Calu3 (cell line): ENCODE measurements at places on chromosomes 4 and X.

GRCh38 chr4:171594293-171594692 is 218.9 kb upstream of the GALNTL6 start:
- DNase-seq = no peak

- peak; percentile 0 for DNase-seq
Measured at GRCh38 chrX:7586126-7586525, 256.8 kb upstream of the VCX start.

DNA sequence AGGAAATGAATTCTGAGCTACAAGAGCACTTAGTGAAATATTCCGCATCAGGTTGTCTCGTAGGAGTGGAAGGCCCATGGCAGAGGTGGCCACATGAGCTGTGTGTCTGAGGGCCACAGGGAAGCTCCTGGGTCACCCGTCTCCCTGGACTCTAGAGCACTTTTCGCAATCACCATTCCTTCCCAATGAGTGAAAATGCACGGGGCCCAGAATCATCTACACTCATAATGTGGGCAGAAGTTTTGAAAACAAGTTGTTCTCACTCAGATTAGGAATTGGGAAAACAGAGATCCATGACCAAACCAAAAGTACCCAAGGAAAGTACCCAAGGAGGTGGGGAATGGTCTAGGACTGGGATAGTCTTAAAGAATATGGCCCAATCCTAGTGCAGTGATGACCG is 94.4 kb downstream of the SCD5 start:
- no peak for DNase-seq

- DNase-seq = no peak
Measured at GRCh38 chrX:31314921-31315320, 243.1 kb upstream of the FTHL17 start.

- no peak for DNase-seq
Measured at GRCh38 chr4:38800366-38800765, 4.2 kb downstream of the TLR1 start.

- no peak for DNase-seq
Measured at GRCh38 chrX:45352611-45353010, 151.9 kb upstream of the DIPK2B start.

DNA sequence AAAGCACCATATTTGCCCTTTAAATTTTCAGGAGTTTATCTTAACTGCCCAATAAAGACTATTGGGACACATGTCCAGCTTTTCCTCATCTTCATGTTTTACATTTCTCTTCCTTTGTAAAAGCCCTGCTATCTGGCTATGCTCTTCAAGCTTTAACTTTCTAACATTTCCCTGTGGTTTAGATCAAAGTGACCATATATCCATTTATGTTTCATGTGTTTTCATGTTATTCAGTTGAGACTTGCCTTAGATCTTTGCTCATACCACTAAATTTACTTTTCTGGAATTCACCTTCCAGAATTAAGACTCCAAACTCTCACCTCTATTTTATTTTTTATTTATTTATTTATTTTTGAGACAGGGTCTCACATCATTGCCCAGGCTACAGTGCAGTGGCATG is 78.5 kb downstream of the EFHC2 start:
- DNase-seq = no peak

DNA sequence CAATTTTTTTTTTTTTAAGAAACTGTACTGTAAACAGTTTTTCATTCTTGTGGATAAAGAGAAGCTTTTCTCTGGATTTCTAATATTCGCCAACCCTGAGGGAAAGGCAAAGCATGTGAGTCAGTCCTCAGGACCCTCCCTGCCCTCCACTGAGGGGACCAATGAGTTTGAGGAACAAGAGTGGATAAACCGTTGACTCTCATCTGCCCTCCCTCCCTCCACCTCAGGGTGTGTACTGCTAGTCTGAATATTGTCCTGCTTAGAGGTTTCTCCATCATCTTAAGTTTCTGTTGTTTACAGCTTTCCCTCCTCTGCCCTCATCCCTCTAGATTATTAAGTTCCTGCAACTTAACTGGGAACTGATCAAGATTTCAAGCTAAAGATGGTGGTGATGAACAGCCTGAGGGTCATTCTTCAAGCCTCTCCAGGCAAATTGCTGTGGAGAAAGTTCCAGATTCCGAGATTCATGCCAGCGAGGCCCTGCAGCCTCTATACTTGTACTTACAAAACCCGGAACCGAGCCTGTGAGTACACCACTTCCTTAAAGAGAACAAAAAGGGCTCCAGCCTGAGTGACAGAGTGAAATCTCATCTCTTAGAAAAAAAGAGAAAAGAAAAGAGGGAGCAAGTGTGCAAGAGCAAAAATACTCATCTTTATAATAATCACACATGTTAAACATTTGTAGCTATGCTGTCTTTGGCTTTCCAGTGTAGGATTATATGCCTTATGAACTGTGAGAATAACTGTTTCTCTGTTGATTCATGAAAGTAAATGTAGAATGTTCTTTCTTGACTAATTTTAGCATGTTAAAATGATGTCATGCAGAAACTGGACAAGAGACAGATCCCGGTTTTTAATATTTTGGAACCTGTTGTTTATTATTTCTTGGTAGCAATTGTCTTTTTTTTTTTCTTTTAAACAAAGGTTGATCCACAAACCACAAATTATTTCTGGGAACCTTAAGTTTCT is 11.9 kb downstream of the CA5B start:
- DNase-seq = no peak

DNA sequence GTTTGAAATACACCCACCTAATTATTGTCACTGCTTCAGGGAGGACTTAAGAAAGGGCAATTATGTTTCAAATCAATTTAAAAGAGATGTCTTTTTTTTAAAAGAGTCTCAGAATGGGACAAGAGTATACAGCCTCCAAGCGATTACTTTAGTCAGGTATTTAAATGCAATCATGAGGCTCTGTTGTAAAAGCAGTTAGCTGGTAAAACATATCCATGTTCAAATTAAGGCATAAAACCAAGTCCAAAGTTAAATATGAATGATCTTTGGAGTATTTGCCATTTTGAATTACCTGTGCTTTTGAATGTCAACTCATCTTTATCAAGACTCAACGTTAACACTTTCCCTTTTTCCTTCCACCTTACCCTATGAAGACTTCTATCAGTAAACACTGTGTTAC is 13.7 kb downstream of the RPS6KA6 start:
- no peak for DNase-seq

DNA sequence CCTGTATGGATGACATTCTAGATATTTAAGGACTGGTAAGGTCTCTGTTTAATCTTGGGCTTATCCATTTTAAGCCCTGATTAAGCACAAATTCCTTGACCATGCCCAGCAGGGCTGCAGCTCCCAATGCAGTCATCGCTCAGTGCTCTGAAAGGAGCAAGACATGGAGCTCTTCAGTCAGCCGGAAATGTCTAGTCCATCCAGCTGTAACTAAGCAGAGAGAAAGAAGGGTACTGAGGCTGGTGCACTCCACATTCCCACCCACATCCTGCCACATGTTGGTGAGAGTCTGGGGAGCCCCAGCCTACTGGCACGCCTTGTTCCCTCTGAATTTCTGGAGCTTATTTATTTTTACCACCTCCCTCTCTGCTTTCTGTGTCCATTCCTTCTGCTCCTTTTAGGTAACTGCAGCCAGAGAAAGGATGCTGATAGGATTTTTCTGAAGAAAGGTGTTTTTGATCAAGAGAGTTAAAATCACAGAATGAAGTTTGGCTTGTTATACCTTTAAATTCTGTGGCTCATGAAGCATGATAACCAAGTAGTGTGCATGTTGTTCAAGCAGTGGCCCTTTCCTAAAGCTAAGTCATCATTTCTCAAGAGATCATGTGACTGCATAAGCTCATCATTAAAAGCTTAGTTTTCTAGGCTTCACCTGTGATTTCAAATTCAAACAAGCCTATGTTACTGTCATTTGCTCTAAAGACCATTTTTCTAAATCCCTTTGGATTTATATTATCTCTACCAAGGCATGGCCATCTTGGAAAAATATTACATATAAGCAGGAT is 74.0 kb downstream of the GALNT7 start:
- no peak for DNase-seq

DNA sequence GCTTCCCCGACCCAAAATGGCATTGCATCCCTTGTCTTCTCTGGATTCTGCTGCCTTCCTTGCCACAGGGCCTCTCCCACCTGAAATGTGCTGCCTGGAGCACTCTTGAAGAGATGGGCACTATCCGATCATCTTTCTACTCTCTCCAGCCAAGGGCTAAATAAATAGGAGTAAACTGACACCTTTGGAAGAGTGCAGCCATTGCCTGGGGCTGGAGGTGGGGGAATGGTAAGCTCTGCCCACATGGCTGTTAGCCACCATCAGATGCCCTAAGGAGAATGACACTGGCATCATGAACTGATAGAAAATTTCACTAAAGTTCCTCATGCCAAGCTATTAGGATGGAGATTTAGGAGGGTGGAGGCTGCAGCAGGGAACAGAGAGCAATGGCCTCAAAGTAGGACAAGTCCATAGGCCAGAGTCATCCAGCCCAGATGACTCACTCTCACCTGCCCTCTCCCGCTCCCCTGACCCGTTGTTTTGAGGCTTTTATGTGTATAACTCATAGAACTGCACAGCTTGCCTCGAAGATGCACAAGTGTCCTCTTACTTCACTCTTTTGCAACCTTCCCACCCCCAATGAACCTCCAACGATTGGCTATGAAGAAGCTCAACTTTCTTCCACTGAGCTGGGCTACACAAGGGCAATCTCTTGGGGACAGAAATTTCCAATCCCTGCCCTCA is 822 bp upstream of the PFKFB1 start:
- DNase-seq = no peak

DNA sequence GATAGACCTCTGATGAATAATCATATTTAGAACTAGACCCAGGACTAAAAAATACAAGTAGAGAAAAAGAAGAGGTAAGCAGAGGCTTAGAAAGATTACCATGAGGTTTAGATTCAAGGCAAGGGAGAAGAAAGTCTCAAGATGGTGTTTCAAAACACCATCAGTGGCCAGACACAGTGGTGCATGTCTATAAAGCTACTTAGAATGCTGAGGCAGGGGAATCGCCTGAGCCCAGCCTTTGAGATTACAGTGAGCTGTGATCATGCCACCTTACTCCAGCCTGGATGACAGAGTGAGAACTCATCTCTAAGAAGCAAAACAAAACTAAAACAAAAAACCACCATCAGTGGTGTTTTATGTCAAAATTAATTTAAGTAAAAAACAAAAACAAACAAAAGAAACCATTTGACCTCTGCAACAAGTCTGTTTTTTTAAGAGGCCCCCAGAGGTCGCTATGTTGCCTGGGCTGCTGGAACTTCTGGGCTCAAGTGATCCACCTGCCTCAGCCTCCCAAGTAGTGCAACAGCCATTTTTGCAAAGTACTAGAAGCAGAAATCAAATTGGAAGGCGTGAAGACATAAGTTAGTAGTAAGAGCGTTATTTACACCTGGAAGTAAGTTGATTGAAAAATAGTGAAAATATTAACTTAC is 784.3 kb downstream of the ADGRL3 start:
- DNase-seq = no peak

GRCh38 chrX:11540532-11541377 is 125.0 kb downstream of the ARHGAP6 start:
- DNase-seq = no peak

DNA sequence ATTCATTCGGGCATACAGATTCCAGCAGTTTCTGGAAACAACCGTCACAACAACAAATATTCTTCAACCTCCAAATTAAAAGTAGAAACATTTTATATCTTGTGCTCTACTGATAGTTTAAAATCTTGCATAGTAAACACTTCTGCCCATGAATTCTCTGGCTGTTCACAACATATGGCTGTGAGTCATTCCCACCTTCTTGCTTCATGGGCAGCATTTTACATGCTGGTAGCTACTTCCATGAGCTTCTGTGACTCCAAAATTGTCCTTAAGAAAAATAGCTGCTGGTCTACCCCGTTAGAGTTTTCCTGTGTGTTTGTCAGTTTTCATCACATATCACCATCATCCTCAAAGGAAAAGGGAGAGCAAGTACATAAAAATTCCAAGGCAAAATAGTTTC is 22.7 kb downstream of the PNPLA4 start:
- DNase-seq = no peak

DNA sequence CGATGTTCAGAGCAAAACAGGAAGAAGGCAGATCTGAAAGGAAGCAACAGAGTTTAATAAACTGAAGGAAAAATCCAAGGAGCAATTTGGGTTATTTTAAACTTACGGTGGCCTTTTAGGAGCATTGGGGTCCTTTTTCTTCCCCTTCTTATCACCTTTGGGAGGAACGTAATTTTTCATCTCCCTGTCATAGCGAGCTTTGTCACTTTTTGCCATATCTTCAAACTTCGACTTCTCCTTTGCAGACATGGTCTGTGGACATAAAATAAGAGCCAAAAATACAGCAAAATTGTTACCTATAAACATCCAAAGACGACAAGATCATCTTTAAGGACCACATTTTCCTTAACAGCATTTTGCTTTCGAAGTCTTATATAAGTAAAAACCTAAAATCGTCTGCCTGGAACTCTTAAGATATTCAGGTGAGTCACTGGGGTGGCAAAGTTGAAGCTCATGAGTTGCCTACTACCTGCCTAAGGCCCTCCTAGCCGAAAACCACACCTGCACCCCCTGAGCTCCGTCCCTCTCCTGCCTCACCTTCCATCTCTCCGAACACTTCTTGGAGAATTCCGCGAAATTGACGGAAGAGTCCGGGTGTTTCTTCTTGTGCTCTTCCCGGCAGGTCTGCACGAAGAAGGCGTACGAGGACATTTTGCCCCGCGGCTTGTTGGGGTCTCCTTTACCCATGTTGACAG is 1.0 kb downstream of the HMGB2 start:
- DNase-seq = peak; percentile 4

GRCh38 chr4:55510685-55511084 is 36.0 kb downstream of the CLOCK start:
- DNase-seq = no peak

DNA sequence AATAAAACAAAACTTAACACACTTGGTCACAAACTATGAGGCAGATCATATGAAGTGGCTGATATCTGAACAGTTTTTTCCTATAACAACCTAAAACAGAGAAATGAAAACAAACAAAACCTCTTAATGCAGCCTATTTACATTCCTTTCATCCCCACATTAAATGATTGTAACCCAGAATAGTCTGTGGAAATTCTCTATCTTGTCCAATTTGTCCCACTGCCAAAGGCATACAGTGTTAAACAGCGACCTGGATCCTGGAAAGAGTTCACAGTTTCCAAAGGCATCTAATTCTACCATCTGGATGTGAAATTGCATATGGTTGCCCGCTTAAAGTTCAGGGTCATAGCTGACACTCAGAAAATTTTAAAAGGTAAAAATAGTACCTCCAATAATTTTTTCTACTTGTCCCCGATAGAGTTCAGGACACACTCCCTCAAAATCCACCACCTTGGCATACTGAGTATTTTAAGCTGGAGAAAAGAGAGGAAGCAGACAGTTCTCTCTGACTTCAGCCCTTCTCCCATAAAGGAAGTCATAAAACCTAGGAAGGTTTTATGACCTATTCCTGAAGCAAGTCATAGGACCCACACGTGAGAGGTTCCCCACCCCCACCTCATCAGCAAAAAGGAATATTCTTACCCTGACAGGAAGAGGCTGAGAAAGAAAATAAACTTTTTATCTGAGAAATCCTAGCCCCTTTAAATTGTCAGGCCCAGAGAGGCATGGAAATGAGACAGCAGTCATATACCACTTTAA is 270.2 kb downstream of the PAPSS1 start:
- DNase-seq = no peak

- no peak for DNase-seq
Measured at GRCh38 chr4:53916431-53916889, 147.9 kb downstream of the CHIC2 start.
